ENCODE measurements at places on chromosomes 11 and 22. TPM values are rescaled to one million over a fixed set of nuclear protein-coding genes. Genes with fewer than 3 reads are reported as not detected.

Gene TEAD1
- total RNA-seq: 107 TPM

Gene PGA5
- not detected for total RNA-seq

Gene VPREB1
- total RNA-seq: not detected

Gene APOBEC3B
- 29.2 TPM for total RNA-seq

Gene APOBEC3H
- total RNA-seq: 0.30 TPM

Gene OR8G5
- not detected for total RNA-seq

Gene IL10RA
- not detected for total RNA-seq
